Calu3 (cell line): ENCODE measurements at places on chromosomes 1 and 21. TPM values are rescaled to one million over a fixed set of nuclear protein-coding genes. Genes with fewer than 3 reads are reported as not detected.
A peak's percentile ranks its signal among the peaks of the same experiment; 100 is the strongest.

Gene ITLN2
- total RNA-seq: not detected in 2 replicates

Gene ATP5PF
- 91.0 and 95.2 TPM in 2 replicates for total RNA-seq

DNA sequence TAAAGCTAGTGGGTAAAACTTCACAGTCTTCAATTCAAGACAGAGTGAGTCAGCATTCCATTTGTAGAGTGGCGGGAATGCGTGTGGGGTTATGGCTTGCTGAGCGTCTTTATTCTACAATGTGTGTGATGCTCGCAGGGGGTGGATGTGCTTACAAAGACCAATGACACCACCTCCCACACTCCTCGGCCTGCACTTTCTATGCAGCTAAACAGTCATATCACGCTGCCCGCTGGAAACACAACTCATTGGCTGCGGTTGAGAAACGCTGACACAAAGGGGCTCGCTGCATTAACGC is 298.5 kb downstream of the PCP4 start:
- no peaks in the 10 kb centered on the region for H3K27me3 ChIP-seq
- no peak overlapping the region for H3K4me3 ChIP-seq
- no peaks in the 10 kb centered on the region for H3K36me3 ChIP-seq
- H3K4me1 ChIP-seq: no peaks in the 10 kb centered on the region
- no peak overlapping the region for H3K27ac ChIP-seq

DNA sequence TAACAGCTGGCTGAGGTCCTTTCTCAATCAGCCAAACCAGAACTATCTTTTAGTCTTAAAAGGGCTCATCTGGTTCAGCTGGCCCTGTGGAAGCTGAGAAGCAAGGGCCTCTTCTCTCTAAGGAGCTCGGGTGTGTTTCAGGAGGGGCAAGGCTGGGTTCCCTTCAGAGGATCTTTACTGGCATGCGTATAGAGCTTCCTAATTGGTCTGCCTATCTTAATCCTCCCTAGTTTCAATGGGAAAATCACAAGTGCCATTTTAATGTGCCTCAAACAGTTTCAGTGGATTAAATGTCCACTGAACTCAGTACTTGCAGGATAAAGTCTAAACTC is 81.5 kb upstream of the LBR start:
- peak overlapping the region; percentile 91 for H3K27ac ChIP-seq
- H3K36me3 ChIP-seq: peaks cover 11% of the 10 kb centered on the region
- H3K4me3 ChIP-seq: peak overlapping the region; percentile 1
- H3K27me3 ChIP-seq: no peaks in the 10 kb centered on the region
